ENCODE measurements at places on chromosomes 4 and X.

GRCh38 chr4:43243433-43244116, 351.1 kb downstream of the GRXCR1 start:
- no peak for DNase-seq

GRCh38 chr4:95377366-95377900, 171.3 kb downstream of the UNC5C start:
- no peak for DNase-seq

- DNase-seq: no peak
Observed at GRCh38 chr4:71293705-71294104, 45.1 kb upstream of the SLC4A4 start.

- DNase-seq: no peak
Observed at GRCh38 chr4:138999666-139000065, 15.9 kb upstream of the NOCT start.

DNA sequence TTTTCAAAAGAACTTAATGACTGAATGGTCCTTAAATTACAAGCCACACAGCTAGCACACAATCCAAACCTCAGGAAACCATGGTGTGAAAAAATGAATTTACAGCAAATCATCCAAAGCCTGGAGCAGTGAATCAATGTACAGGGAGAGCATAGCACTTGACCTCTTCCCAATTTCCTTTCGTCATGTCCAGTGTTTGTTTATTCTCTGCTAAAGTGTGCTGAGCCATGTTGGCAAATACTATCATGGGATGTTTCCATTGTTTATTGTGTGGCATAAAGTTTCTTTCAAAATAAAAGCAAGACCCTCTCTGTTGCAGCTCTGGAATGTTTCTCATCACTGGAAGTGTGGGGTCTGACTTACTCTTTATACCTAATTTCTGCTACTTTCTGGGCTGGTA, 25.4 kb upstream of the FAM47B start:
- DNase-seq: no peak

- DNase-seq: peak; percentile 10
Observed at GRCh38 chrX:103520386-103520785, 1.1 kb upstream of the RAB40A start.

- DNase-seq: no peak
Observed at GRCh38 chrX:132480581-132481203, 8.1 kb downstream of the MBNL3 start.

- no peak for DNase-seq
Observed at GRCh38 chrX:85004255-85004654, 578 bp downstream of the APOOL start.

DNA sequence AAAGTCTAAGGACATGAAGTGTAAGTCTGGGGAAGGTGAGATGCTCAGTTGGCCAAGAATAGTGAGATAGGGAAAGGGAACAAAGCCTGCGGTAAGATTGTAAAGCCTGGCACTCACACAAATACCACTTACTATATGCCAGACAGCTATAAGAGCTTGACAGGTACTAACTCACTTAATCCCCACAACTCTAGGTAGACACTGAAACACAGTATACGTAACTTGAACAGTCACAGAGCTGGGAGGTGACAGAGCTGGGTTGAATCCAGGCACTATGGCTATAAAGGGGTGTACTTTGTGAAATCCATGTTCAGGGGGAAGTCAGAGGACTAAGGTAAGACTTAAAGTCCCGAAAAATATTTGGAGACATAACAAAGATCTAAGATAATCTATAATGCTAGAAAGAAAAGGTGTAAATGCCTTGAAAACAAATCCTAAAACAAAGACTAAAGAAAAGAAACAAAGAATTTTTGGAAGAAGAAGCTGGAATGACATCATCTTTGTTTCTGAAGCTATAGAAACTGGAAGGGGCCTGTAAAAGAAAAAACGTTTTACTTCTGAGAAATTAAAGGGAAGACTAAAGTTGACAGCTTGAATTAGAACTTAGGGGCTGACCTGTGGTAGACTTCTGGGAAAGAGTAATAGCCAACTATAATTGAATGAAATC, 172.5 kb downstream of the PPP3CA start:
- no peak for DNase-seq

DNA sequence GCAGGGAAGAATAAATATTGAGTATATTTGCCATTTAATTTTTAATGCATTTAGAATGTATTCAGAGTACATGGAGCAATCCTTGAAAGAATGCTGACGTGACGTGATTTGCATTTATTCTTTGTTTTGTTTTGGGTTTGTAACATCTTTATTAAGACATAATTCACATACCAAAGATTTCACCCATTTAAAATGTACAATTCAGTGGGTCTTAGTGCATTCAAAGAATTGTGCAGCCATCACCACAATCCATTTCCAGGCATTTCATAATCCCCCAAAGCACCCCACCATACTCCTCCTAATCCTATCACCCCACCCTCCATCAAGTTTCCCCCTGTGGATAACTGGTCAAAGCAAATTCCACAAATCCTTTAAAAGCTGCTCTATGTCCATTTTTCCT, 87.4 kb downstream of the FAM9B start:
- DNase-seq: no peak

- DNase-seq: no peak
Observed at GRCh38 chr4:9847968-9848748, 66.7 kb downstream of the DRD5 start.

- DNase-seq: no peak
Observed at GRCh38 chr4:151093203-151093602, 6.2 kb upstream of the RPS3A start.

DNA sequence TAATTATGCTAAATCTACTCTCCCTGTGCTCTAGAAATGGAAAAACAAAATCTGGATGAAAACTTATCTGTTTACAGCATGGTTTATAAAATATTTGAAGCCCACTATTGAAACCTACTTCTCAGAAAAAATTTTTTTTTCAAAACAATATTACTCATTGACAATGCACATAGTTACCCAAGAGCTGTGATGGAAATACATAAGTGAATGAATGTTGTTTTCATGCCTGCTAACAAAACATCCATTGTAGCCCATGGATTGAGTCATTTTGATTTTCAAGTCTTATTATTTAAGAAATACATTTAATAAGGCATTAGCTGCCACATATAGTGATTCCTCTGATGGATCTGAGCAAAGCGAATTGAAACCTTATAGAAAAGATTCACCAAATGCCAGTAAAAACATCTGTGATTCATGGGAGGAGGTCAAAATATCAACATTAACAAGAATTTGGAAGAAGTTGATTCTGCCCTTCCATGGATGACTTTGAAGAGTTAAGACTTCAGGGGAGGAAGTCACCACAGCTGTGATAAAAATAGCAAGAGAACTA, 144.7 kb upstream of the HHIP start:
- DNase-seq: no peak

GRCh38 chrX:115583496-115584004, 22.6 kb downstream of the PLS3 start:
- no peak for DNase-seq

GRCh38 chr4:166675411-166675810, 558.9 kb downstream of the SPOCK3 start:
- DNase-seq: no peak

DNA sequence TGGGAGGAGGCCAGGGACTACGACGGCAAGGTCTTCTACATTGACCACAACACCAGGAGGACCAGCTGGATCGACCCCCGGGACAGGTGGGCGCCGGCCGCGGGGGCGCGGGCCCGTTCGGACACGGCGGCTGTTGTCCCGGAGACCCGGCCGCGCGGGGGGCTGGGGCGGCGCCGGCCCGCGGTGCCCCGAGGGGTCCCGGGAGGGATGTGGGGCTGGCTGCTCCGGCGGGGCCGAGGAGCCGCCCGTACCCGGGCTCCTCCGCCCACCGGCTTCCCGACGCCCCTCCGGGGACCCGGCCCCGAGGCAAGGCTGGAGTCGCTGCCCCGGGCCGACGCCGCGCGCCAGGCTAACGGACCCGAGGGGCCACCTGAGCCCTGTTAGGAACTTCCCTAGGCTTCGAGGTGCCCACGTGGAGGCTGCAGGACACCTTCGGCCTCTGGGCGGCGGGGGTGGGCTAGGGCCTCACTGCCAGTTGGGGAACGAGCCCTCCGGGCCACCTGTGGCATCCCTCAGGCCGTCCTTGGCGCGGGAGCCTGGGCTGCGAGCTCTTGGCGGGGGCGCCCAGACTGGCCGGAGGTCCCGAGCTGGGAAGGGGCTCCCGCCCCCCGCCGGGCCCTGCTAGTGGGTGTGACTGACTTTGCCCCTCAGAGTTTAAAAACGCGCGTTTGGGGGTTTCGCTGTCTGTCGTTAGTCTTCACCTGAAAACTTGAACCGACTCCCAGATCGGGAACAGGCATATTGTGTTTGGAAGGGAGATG, 660 bp downstream of the WWC2 start:
- DNase-seq: peak; percentile 4
